HCT116 (cell line): ENCODE measurements at places on chromosomes 12 and 14.

DNA sequence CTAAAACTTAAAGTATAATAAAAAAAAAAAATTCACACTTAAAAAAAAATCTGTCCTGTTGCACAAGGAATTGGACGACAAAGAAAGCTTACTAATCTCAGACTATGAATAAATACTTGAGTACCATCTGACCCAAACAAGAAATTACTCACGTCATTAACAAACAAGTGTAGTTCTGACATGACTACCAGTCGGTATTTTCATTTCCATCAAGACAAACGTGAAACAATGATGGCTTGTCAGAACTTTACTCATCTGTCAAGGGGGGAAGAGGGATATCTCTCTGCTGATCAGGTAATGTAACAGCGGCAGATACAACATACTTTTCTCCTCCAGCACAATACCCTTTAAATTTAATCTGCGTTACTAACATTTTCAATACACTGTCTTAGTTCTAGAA, 78.3 kb downstream of the CDK17 start:
- no peak for DNase-seq

- peak; percentile 69 for DNase-seq
Observed at GRCh38 chr12:119902084-119902509, 25.0 kb upstream of the CIT start.

DNA sequence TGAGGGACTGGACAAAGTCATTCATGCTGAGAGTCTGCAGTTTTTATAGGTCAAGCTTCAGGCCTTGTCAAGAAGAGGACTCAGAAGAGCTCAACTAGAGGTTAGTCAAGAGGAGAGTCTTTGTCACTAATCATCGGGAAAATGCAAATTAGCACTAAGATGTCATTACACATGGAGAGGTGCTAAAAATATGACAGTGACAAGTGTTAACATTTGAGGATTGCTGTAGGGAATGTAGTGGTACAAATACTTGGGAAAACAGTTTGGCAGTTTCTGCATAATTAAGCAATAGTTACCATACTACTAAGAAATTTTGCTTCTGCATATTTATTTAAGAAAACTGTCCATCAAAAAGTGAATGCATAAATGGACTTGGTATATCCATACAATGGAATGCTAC, 60.9 kb upstream of the CSRP2 start:
- no peak for DNase-seq

GRCh38 chr14:89933002-89933401, 21.5 kb downstream of the EFCAB11 start:
- no peak for DNase-seq

DNA sequence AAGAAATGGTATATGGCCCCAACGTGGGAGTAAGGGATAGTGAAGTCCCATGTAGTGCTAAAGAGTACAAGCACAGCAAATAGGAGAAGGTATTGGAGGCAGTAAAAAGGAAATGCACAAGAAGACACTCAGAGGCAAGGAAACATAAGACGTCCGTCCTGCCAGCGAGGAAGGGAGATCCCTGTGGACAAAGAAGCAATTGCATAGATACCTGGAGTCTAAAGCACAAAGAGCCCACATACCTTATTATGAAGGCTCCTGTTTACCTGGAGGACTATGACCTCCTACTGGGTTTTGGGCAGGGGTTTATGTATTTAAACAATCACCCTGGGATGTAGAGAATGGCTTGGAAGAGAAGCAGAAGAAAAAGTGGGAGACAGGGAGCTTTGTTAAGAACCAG, 341.2 kb upstream of the DCN start:
- DNase-seq: no peak

GRCh38 chr14:63454863-63455622, 88.1 kb downstream of the PPP2R5E start:
- no peak for DNase-seq

GRCh38 chr12:55467836-55468235, 2.1 kb downstream of the OR6C70 start:
- no peak for DNase-seq

GRCh38 chr14:99395909-99396530, 84.6 kb downstream of the SETD3 start:
- DNase-seq: peak; percentile 7

- DNase-seq: no peak
Observed at GRCh38 chr12:51980051-51980808, 26.5 kb upstream of the TAMALIN start.

- DNase-seq: no peak
Observed at GRCh38 chr14:72849222-72849621, 44.7 kb downstream of the DPF3 start.

GRCh38 chr14:33847066-33847465, 103.8 kb downstream of the EGLN3 start:
- DNase-seq: no peak

DNA sequence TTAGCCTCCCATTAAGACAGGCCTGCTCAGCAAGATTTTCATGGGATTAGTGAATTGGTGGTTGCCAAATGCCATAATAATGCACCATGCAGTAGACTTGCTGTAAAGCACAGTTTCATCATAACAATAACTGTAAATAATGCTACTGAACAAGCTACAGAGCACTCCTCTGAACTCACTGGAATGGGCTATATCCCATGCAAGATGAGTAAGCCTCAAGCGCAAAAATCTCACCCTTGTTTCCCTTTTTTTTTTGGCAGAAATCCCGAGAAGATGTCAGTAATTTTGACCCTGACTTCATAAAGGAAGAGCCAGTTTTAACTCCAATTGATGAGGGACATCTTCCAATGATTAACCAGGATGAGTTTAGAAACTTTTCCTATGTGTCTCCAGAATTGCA, 145.9 kb upstream of the HIF1A start:
- DNase-seq: no peak

GRCh38 chr14:92973261-92973797, 50.4 kb downstream of the CHGA start:
- no peak for DNase-seq

DNA sequence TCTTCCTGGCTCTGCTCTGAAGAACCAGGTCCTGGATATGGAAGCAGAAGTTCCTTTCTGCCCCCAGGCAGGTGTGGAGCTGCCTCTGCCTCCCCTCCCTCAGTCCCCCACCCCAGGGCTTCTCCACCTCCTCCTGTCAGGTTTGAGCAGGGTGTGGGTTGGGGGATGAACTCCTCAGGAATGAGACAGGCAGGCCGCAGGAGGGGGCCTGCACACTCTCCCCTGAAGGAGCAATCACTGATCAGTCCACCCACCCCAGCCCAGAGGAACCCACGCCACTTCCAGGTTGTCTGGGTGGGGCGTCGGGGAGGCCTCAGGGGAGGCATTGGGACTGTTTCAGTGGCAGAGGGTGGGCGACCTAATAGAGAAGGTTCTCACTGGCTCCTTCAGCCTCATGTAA, 26.6 kb downstream of the FAIM2 start:
- no peak for DNase-seq

- no peak for DNase-seq
Observed at GRCh38 chr12:107748472-107748871, 12.5 kb downstream of the PRDM4 start.

- DNase-seq: peak; percentile 97
Observed at GRCh38 chr12:68686595-68687521, at the start of gene NUP107. Gene NUP107, plus strand, starts transcription at chr12:68686978. Its CDS starts 88 bp downstream, at chr12:68687066.

DNA sequence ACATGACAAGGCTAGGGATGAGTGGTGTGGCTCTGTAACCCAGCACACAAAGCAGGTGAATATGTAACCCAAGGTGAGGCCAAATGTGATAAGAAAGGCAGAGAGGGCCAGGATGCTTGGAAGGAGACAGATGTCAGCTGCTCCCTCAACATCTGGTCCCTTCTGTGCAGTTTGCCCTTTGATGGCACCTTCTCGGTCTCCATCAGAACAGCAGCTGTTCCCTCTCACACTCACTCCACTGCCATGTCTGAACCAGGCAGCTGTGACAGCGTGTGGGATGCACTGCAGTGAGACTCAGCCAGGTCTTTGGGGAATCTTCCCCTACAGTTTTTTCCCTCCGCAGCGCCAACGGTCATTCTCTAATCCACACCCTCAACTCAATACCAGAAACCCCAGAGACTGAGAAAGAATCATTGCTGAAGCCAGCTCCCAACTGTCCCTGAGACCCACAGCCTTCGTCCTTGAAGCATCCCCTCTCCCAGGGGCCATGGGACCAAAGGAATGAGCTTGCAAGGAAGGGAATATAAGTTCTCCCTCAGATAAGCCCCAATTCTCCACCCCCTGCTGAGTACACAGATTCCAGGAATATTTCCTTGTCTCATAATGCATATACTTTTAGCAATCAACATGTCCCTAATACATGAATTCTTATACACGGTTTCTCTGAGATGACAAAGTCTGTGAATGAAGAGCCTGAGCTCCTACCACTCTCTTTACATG, 230.0 kb downstream of the GLT1D1 start:
- DNase-seq: no peak

DNA sequence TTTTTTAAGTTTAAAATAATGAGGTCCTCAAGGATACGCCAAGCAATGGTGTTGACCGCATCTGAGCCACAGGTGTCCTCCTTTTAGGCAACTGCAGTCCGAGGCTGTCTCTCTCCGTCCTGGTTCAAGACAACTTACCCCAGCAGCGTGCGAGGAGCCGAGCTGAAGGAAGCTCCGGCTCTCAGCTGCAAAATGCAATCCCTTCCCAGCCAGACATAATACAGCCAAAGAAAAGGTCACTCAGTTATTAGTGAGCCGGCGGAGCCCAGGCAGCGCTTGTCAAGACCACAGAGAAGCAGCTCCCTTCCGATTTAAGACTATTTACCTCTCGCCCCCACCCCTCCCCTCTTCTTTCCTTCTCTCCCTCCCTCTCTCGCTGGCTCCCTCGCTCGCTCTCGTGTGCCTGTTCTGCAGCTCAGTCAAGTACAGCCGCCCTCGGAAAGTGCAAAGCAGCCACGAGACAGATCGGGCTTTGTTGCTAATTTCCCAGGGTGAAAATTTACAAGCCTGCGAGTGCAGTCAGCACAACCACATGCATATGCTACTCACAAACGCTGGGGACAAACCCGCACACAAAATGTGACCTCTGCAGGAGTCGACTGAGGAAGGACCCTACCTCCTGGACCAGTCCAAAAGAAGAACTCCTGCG, 363 bp upstream of the LMO3 start:
- DNase-seq: no peak

DNA sequence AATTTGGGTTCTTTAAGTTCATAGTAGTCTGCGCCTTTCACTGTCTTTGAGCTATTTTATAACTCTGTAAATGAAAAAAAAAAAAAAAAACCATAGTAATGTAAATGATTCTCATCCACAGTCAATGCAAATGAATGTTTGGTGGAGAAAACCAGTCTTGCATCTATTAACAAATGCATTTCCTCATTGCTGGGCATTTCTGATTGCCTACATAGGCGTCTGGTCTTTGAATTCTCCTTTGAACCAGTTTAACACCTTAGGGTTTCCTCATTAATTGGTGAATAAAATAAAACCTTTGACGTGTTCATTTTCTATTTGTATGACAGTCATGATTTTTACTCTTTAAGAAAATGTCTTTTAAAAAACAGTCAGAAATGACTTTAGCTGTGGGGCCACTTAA, 114.8 kb downstream of the C12orf75 start:
- no peak for DNase-seq

DNA sequence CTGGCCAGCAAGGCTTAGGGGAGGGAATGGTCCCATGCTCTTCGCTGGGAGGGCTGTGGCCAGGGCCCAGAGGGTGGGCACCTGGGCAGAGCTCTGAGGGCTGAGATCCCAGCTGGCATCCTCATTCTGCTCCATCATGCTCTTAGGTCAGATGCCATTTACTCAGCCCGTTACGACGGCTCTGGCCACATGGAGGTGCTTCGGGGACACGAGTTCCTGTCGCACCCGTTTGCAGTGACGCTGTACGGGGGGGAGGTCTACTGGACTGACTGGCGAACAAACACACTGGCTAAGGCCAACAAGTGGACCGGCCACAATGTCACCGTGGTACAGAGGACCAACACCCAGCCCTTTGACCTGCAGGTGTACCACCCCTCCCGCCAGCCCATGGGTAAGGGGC, 30.8 kb upstream of the LRP1-AS start:
- DNase-seq: no peak

GRCh38 chr12:93634416-93634815, 42.8 kb upstream of the CRADD start:
- DNase-seq: no peak

DNA sequence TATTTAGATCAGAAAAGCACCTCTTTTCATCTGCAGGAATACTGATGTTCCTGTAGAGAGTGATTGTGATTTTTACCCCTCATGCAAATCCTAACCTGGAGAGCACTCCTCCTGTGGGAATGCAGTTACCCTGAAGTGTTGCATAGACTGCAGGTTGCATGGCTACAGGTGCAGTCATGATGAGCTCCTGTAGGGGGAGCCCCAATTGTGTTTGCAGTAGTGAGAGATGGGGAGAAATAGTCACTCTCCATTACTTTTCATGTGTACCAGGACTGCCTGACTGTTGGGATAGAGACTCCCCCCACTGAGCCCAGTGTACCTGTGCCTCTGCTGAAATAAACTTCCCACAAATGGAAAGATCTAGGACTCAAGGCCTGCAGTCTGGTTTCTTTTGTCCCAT, 1086.5 kb downstream of the SLC6A15 start:
- DNase-seq: peak; percentile 22

DNA sequence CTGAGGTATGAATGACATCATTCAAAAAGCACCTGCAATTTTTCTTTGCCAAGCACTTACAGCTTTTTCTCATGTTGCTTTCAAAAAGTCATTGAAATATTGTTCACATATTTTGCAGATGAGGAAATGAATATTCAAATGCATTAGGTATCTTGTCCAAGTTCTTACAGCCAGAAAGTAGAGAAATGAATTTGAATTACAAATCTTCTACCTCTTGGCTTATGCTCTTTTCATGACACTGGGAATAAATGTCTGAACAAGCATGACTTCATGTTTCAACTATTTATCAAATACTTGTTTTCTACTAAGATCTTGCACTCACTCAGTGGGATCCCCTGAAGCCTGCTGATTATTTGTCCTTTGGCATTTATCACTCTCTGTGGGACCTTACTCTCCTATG, 267.2 kb upstream of the BTG1 start:
- no peak for DNase-seq

DNA sequence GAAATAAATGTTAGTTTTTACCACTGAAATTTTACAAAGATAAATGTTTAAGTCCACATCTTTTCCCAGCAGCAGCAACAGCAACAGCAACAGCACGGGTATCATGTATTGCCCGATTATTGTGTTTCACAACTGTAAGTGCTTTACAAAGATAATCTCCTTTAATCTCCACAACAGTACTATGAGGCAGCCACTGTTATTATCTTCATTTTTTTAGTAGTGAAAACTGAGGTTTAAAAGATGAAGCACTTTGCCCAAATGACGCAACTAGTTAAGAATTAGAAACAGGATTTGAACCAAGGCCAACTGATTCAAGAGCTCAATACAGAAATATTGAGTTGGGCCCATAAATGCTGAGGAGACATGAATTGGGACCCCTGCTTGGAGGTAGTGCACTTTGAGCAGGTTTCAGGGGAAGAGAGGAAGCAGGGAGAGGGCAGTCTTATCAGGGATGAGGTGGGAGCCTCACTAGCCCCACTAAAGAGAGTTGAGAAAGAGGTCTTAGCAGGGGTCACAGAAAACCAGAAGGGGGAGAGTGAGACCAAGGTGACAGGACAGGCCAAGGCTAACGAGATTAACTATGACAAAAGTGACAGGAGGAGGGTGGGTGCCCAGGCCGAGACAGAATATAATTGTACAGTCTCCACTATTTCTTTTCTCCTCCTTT, 15.3 kb downstream of the KRT2 start:
- no peak for DNase-seq
